ENCODE measurements at places on chromosomes 4 and X.

DNA sequence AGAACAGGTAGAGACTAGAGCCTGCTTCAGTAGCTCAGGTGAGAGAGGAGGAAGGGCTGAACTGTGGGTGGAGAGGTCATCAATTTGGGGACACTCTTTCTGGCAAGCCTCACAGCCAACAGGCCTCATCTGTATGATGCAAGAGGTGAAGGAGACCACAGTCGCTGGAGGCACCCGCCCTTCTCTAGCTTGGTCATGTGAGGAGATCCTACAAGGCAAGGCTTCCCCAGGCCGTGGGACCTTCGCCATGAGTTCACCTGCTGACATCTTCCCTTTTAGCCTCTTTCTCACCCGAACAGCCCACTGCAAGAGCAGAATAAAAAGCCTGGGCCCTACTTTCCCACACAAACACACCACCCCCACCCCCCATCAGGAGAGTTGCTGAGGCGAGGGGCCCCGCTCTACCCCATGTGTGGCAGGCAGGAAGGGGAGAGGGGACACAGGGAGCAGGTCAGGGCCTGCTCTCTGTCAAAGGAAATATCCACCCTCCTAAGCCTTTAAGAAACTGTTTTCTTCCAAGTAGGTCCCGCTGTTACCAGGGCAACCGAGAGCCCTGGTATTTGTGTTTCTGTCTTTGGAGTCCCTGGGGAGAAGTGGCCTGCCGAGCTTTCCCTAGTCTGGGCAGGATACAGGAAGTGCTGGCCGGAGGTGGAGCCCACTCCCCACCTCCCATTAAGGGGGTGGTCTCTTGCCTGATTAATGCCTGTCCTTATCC, 8.1 kb downstream of the RTL5 start:
- peak; percentile 23 for DNase-seq

GRCh38 chr4:120760047-120760446, 162.5 kb downstream of the PRDM5 start:
- no peak for DNase-seq

GRCh38 chr4:36322921-36323354, 41.5 kb downstream of the DTHD1 start:
- no peak for DNase-seq

GRCh38 chrX:133555782-133556458, 140.6 kb upstream of the GPC4 start:
- DNase-seq = no peak

Data from HT1080 (cell line).